CD8-positive, alpha-beta T cell (primary cell): ENCODE measurements at places on chromosomes 3 and 15. TPM values are rescaled to one million over a fixed set of nuclear protein-coding genes. Genes with fewer than 3 reads are reported as not detected.

GRCh38 chr3:184726497-184726896 is 14.6 kb upstream of the MAGEF1 start:
- no peak for DNase-seq

The CCR9 gene
- total RNA-seq, result 25.0 TPM

DNA sequence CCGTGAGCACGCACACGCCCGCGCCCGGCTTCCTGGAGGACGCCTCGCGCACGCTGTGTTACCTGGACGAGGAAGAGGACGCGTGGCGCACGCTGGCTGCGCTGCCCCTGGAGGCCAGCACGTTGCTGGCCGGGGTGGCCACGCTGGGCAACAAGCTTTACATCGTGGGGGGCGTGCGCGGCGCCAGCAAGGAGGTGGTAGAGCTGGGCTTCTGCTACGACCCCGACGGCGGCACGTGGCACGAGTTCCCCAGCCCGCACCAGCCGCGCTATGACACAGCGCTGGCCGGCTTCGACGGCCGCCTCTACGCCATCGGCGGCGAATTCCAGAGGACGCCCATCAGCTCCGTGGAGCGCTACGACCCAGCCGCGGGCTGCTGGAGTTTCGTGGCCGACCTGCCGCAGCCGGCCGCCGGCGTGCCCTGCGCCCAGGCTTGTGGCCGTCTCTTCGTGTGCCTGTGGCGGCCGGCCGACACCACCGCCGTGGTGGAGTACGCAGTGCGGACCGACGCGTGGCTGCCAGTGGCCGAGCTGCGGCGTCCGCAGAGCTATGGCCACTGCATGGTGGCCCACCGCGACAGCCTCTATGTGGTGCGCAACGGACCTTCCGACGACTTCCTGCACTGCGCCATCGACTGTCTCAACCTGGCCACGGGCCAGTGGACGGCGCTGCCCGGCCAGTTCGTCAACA is 890 bp downstream of the KBTBD13 start:
- DNase-seq, result no peak

GRCh38 chr3:172800156-172800555 is 49.6 kb downstream of the ECT2 start:
- no peak for DNase-seq

DNA sequence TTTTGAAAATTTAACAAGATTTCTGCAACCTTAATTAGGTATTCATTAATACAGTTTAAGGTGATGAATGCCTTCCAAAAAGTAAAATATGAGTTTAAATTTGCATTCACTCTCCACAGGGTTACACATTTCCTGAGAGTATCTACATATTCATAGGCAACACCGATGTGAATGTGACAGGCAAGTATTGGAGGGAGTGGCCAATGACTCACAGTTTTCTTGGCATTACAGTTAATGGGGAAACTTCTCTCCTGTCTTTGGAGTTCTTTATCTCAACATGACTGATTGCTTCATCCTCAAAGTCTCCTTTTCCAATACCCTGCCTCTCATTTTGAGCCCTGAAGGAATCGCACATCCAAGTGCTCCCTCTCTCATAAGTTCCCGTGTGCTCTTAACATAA is 181.9 kb upstream of the CHL1 start:
- DNase-seq, result no peak

The PPCDC gene
- total RNA-seq, result 6.5 TPM

DNA sequence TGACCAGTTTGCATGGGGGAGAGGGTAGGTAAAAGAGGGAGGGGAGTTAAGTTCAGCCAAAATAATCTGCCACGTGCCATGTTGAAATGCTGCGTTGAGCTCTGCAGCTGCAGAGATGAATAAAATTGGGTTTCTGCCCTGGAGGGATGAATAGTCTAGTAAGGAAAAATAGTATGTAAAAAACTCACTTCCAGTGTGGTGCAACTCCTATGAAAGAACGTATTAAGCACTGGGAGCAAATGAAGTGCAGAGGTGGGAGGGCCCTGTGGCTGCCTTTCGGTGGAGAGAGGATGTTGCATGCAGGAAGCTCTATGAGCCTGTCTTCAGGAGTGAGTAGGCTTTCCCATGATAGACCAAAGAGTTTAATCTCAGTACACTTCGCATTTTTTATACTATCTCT is 8.6 kb downstream of the CEP63 start:
- no peak for DNase-seq

The SAMMSON gene
- total RNA-seq, result not detected
